ENCODE measurements at places on chromosomes 16 and 17. TPM values are rescaled to one million over a fixed set of nuclear protein-coding genes. Genes with fewer than 3 reads are reported as not detected.

GRCh38 chr17:51032850-51033249 lies 87.8 kb downstream of the SPAG9 start:
- no peak overlapping the region for H3K4me3 ChIP-seq
- H3K27ac ChIP-seq, result no peak overlapping the region
- peaks cover 3% of the 10 kb centered on the region for H3K36me3 ChIP-seq
- DNase-seq, result no peak
- H3K27me3 ChIP-seq, result no peaks in the 10 kb centered on the region
- H3K4me1 ChIP-seq, result peaks cover 4% of the 10 kb centered on the region

SLC16A11 gene
- 3.3 TPM for total RNA-seq

SRCIN1 gene
- 3.2 TPM for total RNA-seq

- H3K4me1 ChIP-seq, result peaks cover 50% of the 10 kb centered on the region
- no peaks in the 10 kb centered on the region for H3K27me3 ChIP-seq
- DNase-seq, result peak; percentile 70
- peak overlapping the region; percentile 99 for H3K27ac ChIP-seq
These were observed 562 bp downstream of the ZC3H7A start for GRCh38 chr16:11796227-11797165.

HSPB9 gene
- total RNA-seq, result 0.17 TPM

GRCh38 chr16:10138881-10139280 lies 43.3 kb downstream of the GRIN2A start:
- H3K36me3 ChIP-seq, result no peaks in the 10 kb centered on the region
- H3K27ac ChIP-seq, result no peak overlapping the region
- no peaks in the 10 kb centered on the region for H3K4me1 ChIP-seq

DNA sequence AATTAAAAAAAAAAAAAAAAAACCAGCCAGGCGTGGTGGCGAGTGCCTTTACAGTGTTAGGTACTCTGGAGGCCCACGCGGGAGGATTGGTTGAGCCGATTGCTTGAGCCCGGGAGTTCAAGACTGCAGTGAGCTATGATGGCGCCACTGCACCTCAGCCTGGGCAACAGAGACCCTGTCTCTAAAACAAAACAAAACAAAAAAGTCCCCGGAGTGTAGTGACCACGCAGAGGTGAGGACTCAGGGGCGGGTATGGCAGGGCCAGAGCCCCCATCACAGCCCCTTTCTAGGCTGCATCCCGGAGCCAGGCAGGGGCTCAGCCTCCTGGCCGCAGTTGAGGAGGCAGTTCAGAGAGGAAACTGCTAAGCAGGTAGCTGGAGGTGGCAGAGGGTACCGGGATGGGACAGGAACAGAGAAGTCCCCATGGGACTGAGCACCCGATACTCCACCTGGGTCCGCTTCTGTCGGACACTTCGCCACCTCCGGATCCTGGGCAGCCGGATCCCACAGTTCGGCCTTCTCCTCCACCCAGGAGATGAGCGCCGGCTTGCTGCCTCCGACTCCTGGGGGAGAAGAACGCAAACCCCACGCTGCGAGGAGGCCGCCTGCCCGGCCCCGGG lies 800 bp downstream of the ZNF747 start:
- H3K36me3 ChIP-seq, result no peaks in the 10 kb centered on the region
- DNase-seq, result no peak
- peak overlapping the region; percentile 99 for H3K27ac ChIP-seq
- H3K4me3 ChIP-seq, result peak overlapping the region; percentile 75
- H3K4me1 ChIP-seq, result peaks cover 38% of the 10 kb centered on the region
- H3K27me3 ChIP-seq, result no peaks in the 10 kb centered on the region

DNA sequence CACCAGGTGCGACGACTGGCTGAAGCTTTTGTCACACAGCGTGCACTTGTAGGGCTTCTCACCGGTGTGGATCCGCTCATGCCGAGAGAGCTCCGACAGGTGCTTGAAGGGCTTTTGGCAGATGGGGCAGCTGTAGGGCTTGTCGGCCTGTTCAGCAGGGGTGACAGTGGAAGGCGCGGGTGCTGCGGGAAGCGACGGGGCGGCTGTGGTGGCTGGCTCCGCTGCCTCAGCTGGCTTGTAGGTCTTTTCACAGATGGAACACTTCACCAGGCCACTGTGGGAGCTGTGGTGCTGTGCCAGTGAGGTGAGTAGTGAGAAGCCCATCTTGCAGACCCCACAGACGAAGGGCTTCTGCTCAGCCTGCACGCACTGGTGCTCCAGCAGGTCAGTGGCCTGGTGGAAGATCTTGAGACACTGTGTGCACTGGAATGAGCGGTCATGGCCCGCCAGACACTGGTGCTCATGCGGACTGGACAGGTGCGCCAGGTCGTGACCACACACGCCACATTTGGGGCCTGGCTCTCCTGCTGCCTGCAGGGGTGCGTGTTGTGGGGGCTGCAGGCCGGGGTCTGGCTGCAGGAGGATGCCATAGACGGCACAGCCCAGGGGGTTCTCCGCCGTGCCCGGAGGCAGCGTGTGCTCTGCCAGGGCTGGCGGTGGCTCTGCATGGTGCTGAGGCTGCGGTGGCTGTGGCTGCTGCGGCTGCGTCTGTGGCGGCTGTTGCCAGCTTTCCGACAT lies 2.8 kb downstream of the ZNF319 start:
- H3K4me3 ChIP-seq, result no peak overlapping the region
- H3K27ac ChIP-seq, result no peak overlapping the region
- no peak for DNase-seq
- H3K4me1 ChIP-seq, result peaks cover 13% of the 10 kb centered on the region

Measured in liver (tissue), 10 donors.